ENCODE measurements at places on chromosomes 7 and 10.

DNA sequence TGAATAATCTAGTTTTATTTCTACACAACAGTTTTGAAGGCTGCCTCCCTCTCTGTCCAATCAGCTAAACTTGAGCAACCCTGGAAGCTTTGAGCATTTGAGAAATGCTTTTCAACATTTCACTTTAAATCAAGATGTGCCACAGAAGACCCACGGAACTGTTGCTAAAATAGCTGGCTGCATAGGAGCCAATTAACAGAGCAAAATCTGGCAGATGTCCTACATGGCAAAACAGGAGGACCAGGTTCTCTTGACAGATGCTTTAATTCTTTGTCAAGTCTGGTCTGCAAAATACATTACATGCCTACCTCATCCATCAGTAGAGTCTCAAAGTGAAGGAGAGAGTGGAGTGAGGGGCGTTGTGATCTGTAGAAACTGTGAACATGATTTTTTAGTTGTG is 185.9 kb downstream of the DPY19L1 start:
- no peak for DNase-seq

DNA sequence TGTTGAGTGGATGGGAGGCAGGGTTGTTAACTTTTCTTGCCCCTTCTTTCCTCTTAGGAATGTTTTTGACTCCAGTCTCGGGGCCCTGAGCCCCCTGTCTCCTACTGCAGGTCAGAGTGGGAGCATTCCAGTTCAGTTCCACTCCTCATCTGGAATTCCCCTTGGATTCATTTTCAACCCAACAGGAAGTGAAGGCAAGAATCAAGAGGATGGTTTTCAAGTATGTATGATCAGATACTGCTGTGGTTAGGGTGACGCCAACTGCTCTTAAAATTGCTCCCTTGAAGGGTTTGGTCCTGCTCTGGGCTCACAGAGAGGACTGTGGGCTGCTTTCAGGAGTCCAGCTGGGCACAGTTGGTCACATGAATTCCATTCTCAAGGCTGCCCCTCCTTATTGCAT is 22.0 kb downstream of the VWA2 start:
- DNase-seq: no peak

- peak; percentile 27 for DNase-seq
Measured at GRCh38 chr10:92757066-92757710, 67.4 kb downstream of the HHEX start.

GRCh38 chr7:15543256-15543655 is 18.6 kb downstream of the AGMO start:
- no peak for DNase-seq

- DNase-seq: no peak
Measured at GRCh38 chr7:116978006-116978405, 24.7 kb downstream of the ST7 start.

DNA sequence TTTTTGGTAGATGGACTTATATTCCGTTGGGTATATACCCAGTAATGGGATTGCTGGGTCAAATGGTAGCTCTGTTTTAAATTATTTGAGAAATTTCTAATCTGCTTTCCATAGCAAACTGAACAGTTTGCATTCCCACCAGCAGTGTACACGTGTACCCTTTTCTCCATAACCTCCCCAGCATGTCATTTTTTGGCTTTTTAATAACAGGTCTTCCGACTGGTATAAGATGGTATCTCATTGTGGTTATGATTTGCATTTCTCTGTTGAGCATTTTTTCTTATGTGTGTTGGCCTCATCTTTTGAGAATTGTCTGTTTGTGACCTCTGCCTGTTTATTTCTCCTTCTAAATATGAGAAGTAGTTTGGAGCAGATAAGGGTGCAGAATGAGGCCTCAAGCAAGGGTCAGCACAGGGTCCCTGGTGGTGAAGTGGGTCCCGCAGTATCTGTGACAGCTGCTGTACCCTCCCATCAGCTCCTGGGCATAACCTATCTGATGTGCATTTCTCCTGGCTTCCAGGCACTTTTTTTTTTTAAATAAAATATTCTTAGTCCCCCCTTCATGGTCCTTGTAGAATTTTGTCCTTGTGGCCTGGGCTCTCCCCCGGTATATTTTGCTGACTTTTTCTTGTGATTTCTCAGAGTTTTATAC is 73.5 kb downstream of the PROSER2 start:
- no peak for DNase-seq

DNA sequence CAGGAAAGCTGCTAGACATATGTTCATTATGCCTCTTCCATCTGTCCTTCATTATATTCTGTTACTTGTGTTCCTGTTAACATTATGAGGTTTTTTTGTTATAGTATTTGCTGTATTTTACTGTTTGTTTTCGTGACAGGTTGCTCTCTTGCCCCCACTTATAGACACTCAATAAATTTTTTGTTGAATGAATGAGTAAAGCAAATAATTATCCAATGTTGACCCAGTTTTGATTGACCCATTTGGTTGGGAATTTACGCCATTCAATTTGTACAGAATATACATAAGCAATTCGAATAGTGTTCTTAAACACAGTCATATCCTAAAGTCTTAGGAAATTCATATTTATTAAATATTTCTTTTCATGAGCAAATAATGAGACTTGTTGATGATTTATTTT is 11.8 kb downstream of the CCSER2 start:
- no peak for DNase-seq

DNA sequence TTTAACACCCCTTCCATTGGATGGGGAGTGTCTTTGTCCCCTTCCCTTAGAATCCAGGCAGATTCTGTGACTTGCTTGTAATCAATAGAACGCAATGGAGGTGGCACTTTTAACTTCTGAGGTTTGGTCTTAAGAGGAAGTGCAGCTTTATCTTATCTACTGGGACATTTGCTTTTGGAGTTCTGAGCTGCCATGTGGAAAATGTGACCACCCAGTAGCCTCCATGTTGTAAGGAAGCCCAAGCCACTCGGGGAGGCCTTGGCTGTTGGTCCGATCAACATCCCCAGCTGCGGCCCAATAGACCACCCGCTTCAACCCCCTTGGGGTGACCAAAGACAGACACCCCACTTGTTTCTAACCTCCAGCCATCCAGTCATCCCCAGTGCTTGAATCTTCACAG is 86.3 kb upstream of the FAM171A1 start:
- no peak for DNase-seq

DNA sequence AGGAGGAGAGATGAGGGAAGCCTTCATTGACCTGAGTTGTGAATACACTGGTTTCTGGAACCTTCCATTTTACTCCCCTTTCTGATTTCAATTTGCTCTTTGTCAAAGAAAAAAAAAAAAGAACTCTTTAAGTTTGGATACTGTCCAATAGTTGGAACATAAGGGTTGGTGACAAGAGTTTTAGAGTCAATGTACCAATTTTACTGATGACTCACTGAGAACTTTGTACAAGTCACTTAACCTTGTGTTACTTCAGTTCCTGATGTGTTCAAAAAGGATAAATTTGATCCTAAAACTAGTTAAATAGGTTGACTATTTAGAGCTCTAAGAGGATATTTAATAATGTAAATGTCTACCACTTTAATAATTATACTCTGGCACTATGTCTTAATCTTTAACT is 4.1 kb upstream of the CDK14 start:
- no peak for DNase-seq

DNA sequence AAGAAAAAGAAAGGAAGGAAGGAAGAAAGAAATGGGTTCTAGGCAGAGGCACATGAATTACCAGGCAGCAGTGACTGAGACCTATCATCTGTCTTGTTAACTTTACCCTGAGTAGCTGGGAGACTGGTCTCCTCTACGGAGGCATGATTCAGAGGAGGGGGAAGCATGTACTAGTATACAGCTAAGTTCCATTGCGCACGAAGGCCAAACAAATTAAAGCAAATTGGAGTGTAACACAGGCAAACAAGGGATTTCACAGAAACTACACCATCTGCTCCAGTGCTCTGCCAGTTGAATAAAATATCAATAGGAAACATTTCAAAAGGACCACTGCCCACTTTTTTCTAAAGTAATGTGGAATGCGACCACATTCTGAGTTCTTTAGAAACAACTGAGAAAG is 65.9 kb upstream of the RSU1 start:
- DNase-seq: no peak

DNA sequence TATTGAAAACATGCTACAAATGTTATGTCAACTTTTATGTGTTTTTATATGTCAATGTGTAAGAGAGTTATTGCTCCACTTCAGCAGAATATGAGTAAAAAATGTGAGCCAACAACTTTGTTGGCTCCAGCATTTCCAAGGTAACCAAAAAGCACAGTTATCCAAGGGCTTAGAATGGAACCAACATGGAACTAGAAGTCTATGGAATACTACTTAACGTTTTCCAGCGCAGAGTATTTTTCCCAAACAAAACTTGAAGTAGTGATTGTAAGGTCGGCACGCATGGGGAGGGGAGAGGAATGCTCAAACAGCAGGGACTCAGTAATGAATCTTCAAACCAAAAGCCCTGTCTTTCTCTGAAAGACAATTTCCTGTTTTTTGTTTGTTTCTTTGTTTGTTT is 45.0 kb upstream of the TSPAN13 start:
- DNase-seq: no peak

GRCh38 chr10:60140651-60141632 is 234.6 kb upstream of the CCDC6 start:
- peak; percentile 90 for DNase-seq

- no peak for DNase-seq
Measured at GRCh38 chr10:105950410-105950809, 1214.1 kb downstream of the SORCS1 start.

GRCh38 chr7:142927085-142927745 is 6.3 kb downstream of the TRPV5 start:
- no peak for DNase-seq

- no peak for DNase-seq
Measured at GRCh38 chr10:101297901-101298486, 56.0 kb upstream of the BTRC start.

DNA sequence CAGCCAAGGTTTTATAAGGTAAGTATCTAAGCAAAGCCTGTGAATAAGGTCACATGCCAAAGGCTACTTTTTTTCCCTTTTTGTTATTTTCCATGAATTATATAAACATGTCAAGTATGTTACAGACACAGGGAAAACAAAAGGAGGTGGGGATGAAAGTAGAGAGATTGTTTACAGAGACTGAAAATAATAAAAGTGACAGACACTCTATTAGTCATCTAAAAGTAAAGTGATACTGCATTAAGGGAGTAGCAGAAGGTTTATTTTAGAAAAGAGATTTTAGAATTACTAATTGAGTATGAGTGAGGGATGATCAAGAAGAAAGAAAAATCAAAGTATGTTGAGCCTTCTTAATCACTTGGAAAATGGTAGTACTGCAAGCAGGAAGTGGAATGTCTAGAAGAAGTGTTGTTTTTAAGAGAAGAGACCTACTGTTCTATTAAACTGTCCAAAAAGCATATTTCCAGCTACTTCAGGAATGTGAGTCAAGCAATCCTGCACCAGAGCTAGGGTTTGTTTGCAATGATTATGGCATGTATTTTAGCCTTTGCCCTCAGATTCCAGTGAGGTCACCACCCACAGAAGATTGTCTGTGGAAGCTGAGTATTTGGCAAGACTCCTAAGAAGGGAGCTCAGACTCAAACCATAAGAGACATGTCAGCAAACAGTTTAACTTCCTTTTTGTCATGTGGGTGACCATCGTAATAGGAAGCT is 177.9 kb upstream of the PLXDC2 start:
- DNase-seq: peak; percentile 54

GRCh38 chr7:139783647-139784385 is 6.0 kb upstream of the HIPK2 start:
- DNase-seq: no peak

- no peak for DNase-seq
Measured at GRCh38 chr7:41974870-41975557, 262.0 kb downstream of the GLI3 start.

GRCh38 chr10:117204316-117204715 is 7.0 kb downstream of the KCNK18 start:
- no peak for DNase-seq

DNA sequence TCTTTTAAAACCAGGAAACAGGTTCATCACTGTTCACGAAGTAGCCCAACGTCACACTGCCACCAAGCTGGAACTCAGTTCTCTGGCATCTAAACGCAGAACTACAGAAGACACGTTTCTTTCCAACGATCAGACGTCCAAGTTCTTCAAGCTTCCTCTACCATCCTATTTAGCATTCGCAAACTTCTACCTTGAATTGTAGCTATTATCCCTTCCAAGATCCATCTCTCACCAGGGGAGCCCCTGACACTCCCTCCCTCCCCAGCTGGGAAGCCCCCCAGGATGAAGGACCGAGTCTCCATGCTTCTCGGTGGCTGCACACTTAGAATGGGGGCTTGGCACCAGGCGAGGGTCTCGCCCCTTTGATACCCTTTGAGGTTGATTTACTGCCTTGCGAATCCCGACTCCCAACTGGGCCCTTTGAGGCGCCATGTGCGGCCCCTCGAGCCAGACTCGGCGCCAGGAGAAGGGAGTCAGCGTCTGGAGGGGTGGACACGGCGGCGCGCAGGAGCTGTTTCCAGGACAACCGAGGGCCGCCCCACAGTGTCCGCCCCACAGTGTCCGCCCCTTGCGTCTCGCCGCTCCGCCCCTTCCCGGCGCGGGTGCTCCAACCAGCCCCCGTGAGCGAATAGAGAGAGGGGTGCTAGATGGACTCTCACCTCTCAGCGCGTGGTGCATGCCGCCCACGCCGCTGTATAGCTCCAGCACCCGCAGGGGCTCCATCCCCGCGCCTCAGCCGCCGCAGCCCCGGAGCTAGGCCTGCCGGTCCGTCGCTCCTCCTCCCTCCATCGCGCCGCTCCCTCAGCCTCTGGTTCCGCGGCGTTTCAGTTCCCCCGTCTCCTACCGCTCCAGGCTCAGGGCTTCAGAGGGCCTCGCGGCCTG is at the start of gene TRDMT1:
Gene TRDMT1, minus strand, starts transcription at position 761 of the 882 bp plus-strand sequence. Its CDS starts 38 bp downstream, at position 723.
- peak; percentile 77 for DNase-seq

DNA sequence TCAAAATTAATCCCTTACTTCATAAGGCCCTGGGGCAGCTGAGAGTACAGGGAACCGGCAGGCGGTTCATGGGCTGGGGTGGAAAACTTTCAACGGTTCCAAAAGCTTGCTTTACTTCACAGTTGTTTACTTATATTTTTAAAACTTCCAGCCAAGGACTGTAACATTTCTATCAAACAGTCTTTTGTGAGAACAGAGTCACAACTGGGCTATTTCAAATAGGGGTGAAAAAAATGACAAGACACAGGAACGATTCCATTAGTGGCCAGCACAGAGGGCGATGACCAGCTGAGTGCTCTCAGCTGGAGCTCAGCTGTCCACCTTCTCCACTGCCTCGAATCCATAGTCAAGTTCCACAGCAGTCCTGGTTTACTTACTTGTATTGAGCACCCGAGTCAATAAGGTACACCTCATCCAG is 48.2 kb downstream of the XPNPEP1 start:
- no peak for DNase-seq

DNA sequence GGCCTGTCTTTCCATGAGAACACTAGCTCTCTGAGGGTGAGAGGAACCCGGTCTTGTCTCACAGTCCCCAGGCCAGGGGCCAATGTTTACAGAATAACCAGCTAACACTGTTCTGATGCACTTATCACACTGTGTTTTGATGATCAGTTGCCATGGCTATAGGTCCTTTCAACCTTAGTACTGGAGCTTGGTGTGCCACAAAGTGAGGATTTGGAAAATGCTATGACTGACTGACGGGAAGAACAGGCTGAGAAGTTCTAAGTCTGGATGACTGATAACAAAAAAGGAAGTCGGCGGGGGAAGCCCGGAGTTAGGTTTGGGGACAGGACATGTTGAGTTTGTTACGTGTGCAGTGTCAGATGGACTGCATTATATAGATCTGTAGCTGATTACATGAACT is 141.8 kb downstream of the CTTNBP2 start:
- DNase-seq: no peak
